Stimulated activated CD4-positive, alpha-beta T cell treated with anti-CD3 and anti-CD28 coated beads, Interleukin-4, amount 100 ng/mL, for 1 hour (primary cell): ENCODE measurements at places on chromosomes 1 and 21.

DNA sequence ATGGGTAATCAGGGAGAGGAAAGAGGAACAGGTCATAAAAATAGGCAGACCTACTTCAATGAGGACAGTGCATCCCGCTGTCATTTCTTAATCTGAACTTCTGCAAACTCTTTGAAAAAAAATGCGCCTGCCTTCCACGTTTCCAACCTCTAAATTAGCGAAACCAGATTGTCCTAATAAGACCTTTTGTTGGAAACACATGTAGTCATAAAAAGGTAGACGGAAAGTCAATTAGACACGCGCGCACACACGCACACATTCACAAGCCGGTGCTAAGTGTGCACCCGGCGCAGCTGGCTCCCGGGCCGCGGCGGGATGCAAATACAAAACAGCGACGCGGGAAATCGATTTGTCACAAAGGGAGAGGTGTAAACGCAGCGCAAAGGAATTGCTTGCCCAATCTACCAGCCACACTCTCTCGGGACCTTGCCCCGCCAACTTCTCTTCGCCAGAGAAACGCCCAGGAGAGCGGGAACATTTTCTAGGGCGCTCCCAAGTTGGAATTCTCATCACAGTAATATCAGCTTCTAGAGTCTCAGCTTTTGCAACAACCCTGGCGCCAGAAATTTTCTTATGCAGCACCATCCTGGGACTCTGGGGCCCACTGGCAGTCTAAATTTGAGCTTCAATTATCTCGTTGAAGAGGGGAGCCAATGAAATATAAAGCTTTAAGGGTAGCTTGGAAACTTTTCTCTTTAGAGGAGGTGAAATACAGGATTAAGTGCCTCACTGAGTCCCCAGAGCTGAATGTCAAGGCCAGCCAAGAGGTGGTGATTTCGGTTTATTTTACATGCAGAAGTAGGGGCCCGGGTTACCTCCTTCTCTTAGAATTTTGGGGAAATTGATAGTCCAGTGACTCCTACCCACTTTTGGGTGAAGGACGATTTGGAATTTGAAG, 4.5 kb downstream of the PRRX1 start:
- no peak for DNase-seq

- no peak for DNase-seq
Measured at GRCh38 chr1:54571326-54571725, 23.3 kb downstream of the ACOT11 start.

GRCh38 chr1:96048572-96049212, 672.9 kb upstream of the PTBP2 start:
- no peak for DNase-seq

DNA sequence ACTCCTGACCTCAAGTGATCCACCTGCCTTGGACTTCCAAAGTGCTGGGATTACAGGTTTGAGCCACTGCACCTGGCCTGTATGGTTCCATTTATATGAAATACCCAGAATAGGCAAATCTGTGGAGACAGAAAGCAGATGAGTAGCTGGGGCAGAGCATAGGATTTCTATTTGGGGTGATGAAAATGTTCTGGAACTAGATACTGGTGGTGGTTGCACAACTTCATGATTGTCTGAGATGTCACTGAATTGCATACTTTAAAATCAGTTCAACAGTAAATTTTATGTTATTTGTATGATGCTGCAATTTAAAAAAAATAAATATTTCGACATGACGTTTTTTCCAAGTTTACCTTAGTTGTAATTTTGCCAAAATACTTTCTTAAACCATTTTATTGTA, 23.9 kb downstream of the ITSN1 start:
- no peak for DNase-seq

DNA sequence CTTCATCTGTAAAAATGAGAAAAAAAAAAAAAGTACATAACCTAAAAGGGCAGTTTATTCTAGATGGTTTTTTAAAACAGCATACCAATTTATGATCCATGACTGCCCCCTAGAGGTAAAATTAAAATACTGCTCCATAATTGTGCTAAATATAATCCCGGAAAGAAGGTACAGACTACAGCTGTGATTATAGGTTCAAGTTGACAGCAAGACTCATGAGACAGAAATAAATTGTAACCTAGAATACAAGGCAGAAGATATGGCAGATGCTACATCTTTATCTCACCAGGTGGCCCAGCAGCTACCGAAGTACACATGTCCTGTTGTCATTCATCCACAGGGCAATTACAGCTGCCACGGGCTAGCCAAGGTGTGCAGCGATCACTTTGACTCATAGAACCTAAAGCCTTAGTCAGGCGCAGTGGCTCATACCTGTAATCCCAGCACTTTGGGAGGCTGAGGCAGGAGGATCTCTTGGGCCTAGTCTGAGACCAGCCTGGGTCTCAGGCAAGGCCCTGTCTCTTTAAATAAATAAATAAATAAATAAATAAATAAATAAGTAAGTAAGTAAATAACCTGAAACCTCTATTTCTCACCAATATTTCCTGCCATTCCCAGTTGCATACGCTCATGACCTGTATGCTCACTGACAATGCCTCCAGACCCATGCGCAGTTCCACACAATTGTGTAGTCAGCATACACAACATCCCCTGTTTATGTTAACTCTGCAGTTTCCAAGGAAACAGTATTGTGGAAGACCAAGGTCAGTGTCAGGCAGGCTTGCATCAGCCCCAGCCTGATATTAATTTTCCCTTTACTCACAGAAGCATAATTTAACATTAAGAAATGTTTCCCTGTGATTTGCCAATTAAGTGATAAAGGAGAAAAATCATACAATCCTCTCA, 18.3 kb upstream of the PPIE start:
- no peak for DNase-seq
